GM20000 (cell line): ENCODE measurements at places on chromosomes 5 and 9.
A peak's percentile ranks its signal among the peaks of the same experiment; 100 is the strongest.

DNA sequence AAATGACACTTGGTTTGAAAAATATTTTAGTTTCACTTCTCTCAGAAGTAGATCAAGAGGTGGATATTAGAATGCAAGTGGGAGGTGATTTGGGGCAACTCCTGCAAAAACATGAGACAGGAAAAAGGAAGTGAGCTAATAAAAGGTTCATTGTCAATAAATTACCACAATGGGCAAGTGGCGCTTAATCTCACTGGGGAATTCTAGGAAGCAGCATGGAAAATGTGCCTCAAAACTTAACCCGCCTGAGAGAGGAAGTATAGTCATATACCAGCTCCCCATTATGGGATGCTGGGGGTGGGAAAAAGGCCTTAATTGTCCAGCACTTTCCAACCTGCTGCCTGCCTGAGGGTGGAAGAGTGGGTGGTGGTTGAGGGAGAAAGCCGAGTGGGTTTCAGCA, 204.1 kb downstream of the ELAVL2 start:
- DNase-seq, result no peak

DNA sequence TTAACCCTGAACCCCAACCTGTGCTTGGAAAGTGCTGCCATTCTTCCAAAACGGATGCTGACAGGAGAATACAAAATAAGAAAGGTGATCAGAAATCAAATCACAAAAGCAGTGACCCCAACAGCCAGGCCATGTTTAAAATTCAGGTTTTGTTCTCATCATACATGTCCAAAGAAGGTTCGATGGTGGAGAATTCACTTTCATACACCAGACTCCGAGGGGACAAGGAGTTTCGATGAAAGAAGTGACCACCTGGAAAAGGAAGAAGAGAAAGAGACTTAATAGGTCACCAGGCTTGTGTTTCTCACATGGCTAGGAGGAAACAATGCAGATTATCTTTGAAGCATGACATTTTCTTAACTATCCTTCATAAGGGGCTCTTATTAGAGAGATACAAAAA, 12.5 kb upstream of the TBC1D9B start:
- DNase-seq, result no peak

- no peak for DNase-seq
Observed at GRCh38 chr5:144332265-144332664, 161.6 kb downstream of the KCTD16 start.

DNA sequence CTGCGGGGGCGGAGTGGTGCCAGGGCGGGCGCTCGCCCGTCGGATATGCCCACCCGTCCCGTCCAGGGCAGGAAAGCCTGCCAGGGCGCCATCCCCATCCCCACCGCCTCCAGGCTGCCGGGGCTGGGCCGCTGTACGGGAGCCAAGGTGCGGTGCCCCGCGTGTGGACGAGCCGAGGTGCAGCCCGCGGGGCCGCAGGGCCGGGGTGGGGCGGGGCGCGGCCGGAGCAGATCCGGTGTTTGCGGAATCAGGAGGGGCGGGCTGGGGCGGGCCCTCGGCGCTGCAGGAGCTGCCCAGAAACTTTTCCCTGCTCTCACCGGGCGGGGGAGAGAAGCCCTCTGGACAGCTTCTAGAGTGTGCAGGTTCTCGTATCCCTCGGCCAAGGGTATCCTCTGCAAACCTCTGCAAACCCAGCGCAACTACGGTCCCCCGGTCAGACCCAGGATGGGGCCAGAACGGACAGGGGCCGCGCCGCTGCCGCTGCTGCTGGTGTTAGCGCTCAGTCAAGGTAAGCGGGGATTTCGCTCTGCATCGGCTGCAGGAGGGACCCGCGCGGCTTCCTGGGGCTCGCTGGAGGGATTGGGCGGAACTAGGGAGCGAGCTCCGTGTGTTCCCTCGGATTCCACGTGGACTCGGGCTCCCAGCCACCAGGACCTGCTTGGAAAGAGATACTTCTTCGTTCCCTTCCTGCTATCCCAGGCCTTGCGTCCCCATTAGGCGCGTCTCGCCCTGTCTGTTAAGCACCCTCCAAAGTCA, at the start of gene ITGA2:
TSS of gene ITGA2 (plus strand) at position 328 of the 756 bp plus-strand sequence. CDS start at position 445, 117 bp downstream.
- DNase-seq, result peak; percentile 64

- DNase-seq, result no peak
Observed at GRCh38 chr5:158756871-158757270, 342.8 kb downstream of the EBF1 start.

GRCh38 chr9:94799578-94800264, 73.2 kb downstream of the AOPEP start:
- DNase-seq, result no peak

DNA sequence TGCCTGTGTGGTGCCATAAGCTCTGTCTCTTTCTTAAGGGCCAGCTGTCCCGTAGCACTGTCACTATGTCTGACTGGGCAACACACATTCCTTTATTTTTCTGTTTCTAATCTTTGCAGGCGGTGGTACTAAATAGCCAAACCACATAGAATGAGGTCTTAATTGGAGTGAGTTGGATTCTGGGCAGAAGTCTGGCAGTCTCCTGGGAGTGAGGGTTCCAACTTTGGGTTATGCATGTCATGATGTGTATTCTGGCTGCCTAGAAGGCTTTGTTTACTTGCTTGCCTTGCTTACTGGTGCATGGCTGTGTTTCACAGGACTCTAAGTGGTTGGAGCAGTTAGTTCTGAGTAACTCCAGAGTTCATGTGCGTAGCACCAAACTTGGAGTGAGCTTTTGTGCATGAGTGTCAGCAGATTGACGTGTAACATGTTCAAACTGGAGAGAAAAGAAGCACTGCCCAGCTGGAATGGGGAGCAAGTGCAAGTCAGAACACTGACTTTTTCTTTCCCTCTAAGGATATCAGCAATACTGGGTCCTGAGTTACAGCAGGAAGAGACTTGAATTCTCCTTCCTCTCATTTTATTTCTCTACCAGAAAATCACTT, 185.8 kb downstream of the PCSK1 start:
- DNase-seq, result no peak

DNA sequence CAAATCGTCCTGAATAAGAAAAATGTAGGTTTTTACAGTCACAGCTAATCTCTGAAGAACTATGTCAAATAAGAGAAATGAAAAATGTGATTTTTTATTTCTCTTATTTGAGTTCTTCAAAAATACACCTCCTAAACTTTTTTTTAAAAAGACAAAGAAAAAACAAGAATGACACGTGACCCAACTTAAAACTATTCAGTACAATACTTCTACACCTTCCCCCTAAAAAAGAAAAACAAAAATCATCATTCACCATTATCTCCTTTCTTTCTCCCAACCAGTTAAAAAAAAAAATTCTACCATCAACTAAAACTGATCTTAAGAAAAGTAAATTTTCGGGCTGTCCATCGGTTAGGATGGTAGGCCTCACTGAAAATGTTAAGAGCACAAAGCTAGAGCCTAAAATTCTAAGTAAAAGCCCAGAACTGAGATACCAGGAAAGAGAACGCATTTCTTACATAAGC, 2.1 kb downstream of the RNF145 start:
- DNase-seq, result no peak

DNA sequence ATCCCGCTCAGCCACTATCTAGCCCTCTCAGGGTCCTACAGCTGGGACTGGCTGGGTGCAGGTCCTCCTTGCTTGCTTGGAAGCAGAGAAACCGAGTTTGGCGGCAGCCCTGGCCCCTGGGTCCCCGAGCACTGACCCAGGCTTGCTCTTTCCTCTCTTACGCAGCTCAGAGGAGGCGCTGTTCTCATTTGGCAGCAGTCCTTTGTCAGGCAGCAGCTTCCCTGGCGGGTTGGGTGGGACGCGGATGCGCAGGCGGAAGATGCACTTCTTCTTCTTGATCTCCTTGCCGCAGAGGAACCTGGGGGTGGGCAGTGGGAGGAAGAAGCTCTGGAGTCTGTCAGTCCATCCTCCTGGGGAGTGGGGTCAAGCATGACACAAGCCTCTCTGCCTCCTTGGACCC, 14.5 kb downstream of the PHF19 start:
- DNase-seq, result no peak
